Tibial nerve (tissue), 4 donors: ENCODE measurements at places on chromosomes 2 and 18.

DNA sequence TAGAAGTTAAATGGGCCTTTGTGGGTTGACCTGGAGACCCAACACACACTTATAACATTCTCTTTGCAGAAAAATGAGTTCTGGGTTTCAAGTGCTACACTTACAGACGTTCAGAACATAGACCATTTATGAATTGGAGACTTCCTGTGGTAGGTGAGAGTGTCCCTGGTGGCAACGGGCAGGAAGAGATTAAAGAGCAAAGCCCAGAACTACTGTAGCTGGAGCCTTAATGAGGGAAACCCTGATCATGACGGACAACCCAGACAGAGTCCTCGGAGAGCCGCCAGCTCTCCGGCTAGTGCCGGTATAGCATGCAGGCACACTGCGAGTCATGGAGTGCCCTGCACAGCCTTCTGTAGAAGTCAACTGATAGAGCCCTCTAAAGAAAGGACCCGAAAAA is 44.5 kb upstream of the RMDN2 start:
- H3K27me3 ChIP-seq = no peaks in the 10 kb centered on the region
- DNase-seq = no peak
- no peaks in the 10 kb centered on the region for H3K4me1 ChIP-seq
- H3K27ac ChIP-seq = no peak overlapping the region

GRCh38 chr2:974054-974453 is 23.4 kb downstream of the SNTG2 start:
- H3K4me1 ChIP-seq = no peaks in the 10 kb centered on the region
- no peaks in the 10 kb centered on the region for H3K27me3 ChIP-seq
- H3K27ac ChIP-seq = no peak overlapping the region
- no peak overlapping the region for H3K4me3 ChIP-seq

DNA sequence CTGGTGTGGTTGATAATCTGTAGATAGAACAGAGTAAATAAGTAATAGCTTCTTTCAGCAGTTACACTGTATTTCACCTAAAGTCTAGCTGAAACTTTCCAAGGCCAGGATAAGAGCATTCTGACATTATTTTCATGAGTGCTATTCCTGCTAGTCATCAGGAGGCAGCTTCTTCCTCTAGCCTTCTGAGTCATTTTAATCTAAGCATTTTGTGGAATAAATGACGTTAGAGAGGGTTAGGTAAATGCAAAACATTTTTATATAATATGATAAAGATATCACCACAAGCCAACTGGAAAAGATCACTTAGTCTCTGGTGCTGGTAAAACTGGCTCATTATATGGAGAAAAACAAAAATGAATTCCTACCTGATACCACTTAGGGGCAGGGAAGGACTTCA is 138.5 kb downstream of the MEP1B start:
- no peaks in the 10 kb centered on the region for H3K36me3 ChIP-seq
- H3K27ac ChIP-seq = no peak overlapping the region
- DNase-seq = no peak

DNA sequence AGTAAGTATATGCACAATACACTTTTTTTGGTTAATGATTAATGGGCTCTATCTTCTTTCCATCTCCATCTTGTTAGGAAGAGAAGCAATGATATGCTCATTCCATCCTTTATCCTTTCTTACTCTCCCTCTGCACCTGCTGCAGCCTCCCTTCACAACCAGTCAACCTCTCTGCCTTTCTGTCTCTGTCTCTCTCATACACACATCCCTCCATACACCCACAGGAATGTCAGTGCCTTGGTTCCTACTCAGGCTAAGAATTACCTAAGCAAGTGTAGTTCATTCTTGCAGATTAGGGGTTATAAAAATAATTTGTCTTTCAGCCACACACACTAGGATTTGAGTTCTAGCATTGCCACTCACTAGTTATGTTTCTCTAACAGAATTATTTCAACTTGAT is 45.6 kb downstream of the MAP2 start:
- H3K36me3 ChIP-seq = no peaks in the 10 kb centered on the region
- H3K27me3 ChIP-seq = no peaks in the 10 kb centered on the region
- no peak overlapping the region for H3K4me3 ChIP-seq
- H3K27ac ChIP-seq = no peak overlapping the region
- no peak for DNase-seq

DNA sequence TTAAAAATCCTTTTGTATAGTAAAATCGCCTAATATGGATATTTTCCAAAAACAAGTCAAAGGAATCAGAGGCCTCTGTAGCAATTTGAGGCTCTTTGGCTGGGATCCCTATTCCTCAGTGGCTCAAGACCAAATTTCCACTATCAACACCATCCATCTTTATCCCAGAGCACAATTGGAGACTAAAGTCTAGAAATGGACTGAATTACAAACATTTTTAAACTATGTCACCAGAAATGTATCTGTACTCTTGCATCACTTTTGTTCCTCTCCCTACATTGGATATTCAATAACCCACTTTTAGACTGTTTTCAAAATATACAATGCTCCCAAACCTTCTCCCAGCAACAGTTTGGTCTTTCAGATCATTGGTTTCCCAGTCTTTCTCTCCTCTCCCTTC is 140.4 kb upstream of the KLHL29 start:
- H3K4me3 ChIP-seq = no peak overlapping the region
- no peaks in the 10 kb centered on the region for H3K4me1 ChIP-seq
- H3K36me3 ChIP-seq = no peaks in the 10 kb centered on the region
- H3K27ac ChIP-seq = peak overlapping the region; percentile 37

- no peak for DNase-seq
- no peaks in the 10 kb centered on the region for H3K27me3 ChIP-seq
- H3K27ac ChIP-seq = no peak overlapping the region
- no peak overlapping the region for H3K4me3 ChIP-seq
- H3K36me3 ChIP-seq = no peaks in the 10 kb centered on the region
- no peaks in the 10 kb centered on the region for H3K4me1 ChIP-seq
Observed at GRCh38 chr2:146917431-146918042, 927.3 kb upstream of the ACVR2A start.

DNA sequence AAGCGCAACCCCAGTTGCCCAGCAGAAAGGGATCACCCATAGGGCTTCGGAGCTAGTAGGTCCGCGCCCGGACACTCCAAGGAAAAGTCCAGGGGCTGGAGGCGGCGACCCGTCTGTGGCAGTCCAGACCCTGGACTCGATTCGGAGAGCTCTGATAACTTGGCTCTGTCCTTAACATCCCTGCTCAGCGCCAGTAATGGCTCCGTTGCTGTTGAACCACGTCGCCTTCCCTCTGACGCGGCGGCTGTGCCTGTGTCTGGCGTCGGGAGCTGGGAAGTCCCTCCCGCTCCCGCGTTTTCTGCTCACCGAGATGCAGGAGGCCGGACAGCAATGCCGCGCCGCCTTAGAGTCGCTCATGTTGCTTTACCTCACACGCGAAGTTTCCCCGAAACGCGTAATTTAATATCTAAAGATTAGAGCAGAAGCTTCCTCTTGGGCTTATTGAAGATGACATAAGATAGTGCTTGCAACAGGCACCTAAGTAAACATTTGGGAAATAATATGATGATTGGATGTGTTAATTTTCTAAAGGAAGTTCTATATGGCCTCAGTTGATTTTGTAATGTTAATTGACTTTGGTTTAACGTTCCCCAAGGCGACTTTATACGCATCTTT is 1.3 kb upstream of the ZBTB14 start:
- peak; percentile 70 for DNase-seq
- H3K27me3 ChIP-seq = no peaks in the 10 kb centered on the region
- peak overlapping the region; percentile 92 for H3K27ac ChIP-seq

DNA sequence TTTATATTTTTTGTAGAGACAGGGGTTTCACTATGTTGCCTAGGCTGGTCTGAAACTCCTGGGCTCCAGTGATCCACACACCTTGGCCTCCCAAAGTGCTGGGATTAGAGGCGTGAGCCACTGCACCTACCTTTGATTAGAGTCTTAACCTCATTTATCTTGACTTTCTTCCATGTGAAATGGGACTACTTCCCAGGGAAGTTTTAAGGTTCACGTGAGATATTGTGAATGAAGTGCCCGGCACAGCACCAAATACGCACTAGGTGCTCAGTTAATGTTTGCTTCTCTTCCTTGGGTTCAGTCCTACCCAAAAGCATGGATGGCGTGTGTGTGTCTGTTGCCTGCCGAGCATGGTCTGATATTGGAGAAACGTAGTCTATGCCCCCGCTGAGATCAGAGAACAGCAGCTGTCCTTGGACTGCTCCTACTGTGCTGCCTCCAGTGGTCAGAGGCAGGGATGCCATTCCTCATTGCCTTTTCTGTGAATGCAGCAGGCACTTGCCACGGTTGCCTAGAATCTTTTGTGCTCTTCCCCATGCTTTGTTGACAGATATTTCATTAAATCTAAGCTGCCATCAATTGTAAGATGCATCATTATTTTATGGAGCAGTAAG is 12.3 kb upstream of the TFCP2L1 start:
- no peaks in the 10 kb centered on the region for H3K27me3 ChIP-seq
- no peaks in the 10 kb centered on the region for H3K36me3 ChIP-seq
- no peak overlapping the region for H3K27ac ChIP-seq
- DNase-seq = no peak

DNA sequence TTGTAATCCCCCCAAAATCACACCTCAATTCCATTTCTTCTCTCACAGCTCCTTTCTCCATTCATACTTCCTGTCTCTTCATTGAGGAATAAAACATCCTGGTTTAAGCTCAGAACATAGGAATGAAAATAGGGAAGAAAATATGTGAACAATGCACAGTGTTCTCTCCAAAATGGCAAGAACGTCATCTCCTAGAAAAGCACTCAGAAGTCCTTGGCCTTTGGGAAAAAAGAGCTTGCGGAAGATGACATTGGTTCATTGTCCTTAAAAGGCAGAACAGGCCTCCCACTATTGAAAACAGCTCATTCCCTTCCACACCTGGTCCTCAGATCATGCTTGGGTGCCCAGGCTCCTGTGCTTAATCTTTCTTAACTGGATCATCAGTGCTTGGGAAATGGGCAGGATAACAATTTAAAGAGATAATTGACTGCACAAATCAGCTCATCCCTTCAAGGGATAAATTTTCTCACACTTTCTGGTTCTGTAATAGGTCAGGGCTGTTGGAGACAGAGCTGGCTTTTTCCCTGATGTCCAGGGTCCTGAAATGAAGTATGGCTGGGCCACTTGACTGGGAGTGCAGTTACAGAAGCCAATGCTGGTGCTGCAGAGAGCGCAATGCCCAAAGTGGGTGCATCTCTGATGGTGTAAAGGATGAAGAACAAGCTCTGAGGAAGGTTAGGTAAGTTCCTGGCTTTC is 69.2 kb downstream of the MARCHF4 start:
- H3K27ac ChIP-seq = no peak overlapping the region
- peaks cover 4% of the 10 kb centered on the region for H3K27me3 ChIP-seq
- H3K4me1 ChIP-seq = no peaks in the 10 kb centered on the region
- no peaks in the 10 kb centered on the region for H3K36me3 ChIP-seq

GRCh38 chr2:108212671-108213070 is 27.1 kb upstream of the SULT1C3 start:
- H3K4me1 ChIP-seq = no peaks in the 10 kb centered on the region
- H3K27ac ChIP-seq = no peak overlapping the region
- H3K36me3 ChIP-seq = no peaks in the 10 kb centered on the region
- no peak overlapping the region for H3K4me3 ChIP-seq
- no peaks in the 10 kb centered on the region for H3K27me3 ChIP-seq
- no peak for DNase-seq

GRCh38 chr2:190999058-190999457 is 14.9 kb downstream of the STAT1 start:
- H3K36me3 ChIP-seq = peaks cover 100% of the 10 kb centered on the region
- H3K27ac ChIP-seq = no peak overlapping the region
- no peaks in the 10 kb centered on the region for H3K27me3 ChIP-seq
- H3K4me1 ChIP-seq = no peaks in the 10 kb centered on the region
- no peak overlapping the region for H3K4me3 ChIP-seq

- no peak for DNase-seq
- H3K36me3 ChIP-seq = no peaks in the 10 kb centered on the region
- H3K27ac ChIP-seq = no peak overlapping the region
Observed at GRCh38 chr2:134501476-134502091, 217.2 kb downstream of the TMEM163 start.

DNA sequence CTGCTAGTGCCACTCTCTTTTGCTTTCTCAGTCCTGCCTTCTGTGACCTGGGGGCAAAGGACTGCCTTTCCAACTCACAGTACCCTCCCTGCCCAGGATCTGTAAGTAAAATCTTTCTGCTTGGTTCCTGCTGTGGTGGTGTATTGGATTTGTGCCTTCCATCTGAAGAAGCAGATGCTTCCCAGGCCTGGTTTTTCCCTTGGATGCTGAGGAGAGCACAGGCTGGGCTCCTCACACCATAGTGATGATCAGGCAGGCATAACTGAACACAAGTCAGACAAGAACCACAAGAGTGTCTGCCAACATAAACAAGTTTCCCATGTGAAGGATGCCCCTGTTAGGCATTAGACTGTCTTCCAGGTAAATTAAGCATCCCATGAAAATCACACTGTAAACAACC is 121.3 kb upstream of the NRXN1 start:
- no peak overlapping the region for H3K27ac ChIP-seq
- no peaks in the 10 kb centered on the region for H3K36me3 ChIP-seq
- no peak for DNase-seq
- no peaks in the 10 kb centered on the region for H3K4me1 ChIP-seq
- H3K27me3 ChIP-seq = no peaks in the 10 kb centered on the region

GRCh38 chr2:59694176-59694575 is 859.3 kb downstream of the BCL11A start:
- no peaks in the 10 kb centered on the region for H3K36me3 ChIP-seq
- DNase-seq = no peak
- H3K4me1 ChIP-seq = no peaks in the 10 kb centered on the region
- no peaks in the 10 kb centered on the region for H3K27me3 ChIP-seq
- no peak overlapping the region for H3K27ac ChIP-seq

DNA sequence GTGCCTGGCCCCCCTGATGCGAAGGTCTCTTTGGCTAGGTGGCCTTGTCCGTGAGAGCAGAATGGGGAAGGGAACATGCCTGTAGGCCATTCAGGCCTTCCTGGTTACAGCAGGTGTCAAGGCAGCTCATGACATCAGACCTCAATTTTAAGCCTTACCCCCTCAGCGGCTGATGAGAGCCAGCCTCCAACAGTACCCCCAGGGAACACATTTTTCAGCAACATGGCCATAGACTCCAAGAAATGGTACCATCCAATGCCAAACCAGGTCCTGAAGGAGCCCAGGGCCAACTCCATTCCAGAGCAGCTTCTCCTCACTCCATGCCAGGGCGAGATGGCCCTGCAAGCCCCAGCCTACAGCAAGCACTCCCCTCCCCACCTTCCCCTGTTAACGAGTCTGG is 199.2 kb downstream of the SMAD2 start:
- no peaks in the 10 kb centered on the region for H3K27me3 ChIP-seq
- H3K4me1 ChIP-seq = no peaks in the 10 kb centered on the region
- H3K27ac ChIP-seq = no peak overlapping the region
- H3K36me3 ChIP-seq = no peaks in the 10 kb centered on the region
- no peak overlapping the region for H3K4me3 ChIP-seq
- no peak for DNase-seq
